ENCODE measurements at places on chromosomes 1 and 21. TPM values are rescaled to one million over a fixed set of nuclear protein-coding genes. Genes with fewer than 3 reads are reported as not detected.

- DNase-seq: no peak
These were observed 11.7 kb downstream of the PKN2 start for GRCh38 chr1:88695781-88696180.

DNA sequence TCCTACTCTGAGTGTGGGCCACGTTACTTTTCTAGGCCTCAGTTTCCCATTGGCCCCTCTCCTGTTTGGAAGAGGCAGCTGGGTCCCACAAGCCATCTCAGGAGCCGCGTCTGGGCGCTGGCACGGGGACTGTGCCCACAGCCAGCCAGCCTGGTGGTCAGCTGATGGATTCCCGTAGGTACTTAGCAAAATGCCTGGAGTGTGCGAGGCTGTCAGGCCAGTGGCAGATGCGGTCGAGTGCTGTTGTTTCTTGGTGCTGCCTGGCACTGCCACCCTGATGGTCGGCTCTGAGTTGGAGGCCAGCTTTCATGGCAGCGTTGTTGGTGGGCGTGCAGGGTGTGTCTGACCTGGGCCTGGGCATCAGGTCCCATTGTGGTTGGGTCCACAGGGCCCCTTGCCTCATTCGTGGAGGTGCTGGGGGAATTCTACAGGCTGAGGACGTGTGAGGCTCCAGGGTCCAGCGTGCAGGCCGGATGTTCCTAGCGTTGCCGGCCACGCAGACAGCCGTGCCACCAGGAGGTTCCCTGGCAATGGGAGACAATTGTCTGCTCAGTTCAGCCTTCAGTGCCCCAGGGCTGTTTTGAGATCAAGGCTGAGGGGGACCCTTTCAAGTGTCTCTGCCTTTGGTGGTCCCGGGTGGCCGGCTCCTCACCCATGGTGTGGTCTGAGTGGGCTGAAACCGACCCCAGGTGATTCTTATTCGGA is 20.9 kb downstream of the SKI start:
- no peak for DNase-seq

DNA sequence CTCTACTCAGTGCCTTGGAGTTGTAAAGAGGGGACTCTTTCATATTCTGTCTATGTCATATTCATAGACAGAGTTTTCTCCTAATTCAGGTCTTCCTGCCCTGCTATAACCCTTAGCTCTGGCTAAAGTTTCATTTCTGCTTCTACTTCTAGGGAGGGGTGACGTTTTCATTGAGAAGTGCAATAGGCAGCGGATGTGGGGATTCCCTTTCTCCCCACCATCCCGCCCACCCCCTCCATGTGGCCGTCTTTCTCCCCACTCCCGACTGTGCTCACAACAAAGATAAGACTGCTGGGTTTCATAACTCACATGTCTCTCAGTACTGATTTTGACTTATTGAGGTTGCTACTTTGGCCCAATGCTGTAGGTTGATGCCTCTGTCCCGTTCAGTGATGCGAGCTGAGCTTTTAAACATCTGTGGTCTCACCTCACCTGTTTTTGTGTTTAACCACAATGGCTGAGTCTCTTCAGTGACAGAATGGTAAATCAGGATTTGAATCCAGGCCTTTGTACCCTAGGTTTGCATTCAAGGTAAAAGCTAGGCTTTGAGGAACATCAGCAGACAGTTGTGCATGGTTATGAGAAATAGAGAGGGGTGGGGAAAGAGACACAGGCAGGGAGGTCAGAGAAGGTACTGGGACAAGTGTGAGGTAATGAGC is 7.8 kb upstream of the KIF14 start:
- no peak for DNase-seq

DNA sequence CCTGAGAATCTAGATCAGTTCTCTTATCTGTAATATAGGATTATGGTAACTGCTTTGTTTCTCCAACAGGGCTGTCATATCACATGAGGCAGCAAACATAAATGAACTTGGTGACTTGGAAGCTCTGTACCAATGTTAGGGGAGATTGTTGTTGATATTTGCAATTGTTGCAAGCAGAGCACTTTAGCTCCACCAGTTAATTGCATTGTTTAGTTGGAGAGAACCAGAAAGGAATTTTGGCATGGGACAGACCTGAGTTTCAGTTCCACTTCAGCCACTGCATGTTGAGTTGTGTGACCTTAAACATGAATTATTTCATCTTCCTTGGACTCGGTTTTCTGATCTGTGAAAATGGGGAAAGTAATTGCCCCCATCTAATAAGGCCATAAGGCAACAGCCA is 142.3 kb upstream of the JUN start:
- no peak for DNase-seq

DNA sequence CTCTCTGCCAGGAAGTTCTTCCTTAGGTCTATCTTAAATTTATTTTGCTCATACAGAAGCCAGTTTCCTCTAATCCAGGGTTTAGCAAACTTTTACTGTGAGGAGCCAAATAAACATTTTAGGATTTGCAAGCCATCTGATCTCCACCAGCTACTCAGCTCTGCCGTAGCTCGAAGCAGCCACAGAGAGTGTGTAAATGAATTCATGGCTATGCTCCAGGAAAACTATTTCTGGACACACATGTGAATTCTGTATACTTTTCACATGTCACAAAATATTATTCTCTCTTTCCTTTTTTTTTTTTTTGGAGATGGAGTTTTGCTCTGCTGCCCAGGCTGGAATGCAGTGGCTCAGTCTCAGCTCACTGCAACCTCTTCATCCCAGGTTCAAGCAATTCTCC is 13.4 kb upstream of the AGTRAP start:
- DNase-seq: no peak

DNA sequence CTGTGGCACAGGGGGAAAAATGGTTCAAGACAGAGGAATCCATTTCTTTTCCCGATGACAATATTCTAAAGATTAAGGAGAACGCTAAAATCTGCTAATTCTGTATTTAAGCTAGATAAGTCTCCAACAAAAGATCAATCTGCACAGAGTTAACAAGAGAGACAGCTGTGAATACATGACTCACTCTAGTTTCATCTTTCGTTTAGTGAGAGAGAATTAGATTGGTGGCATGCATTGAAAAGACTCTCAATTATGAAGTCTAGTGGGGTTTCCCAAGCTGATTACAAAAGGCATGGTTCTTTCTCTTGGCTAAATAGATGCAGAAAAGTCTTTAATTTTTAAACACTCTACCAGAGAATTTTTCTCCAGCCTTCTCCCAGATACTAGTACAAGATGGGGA is 34.4 kb downstream of the CAPN9 start:
- no peak for DNase-seq

DNA sequence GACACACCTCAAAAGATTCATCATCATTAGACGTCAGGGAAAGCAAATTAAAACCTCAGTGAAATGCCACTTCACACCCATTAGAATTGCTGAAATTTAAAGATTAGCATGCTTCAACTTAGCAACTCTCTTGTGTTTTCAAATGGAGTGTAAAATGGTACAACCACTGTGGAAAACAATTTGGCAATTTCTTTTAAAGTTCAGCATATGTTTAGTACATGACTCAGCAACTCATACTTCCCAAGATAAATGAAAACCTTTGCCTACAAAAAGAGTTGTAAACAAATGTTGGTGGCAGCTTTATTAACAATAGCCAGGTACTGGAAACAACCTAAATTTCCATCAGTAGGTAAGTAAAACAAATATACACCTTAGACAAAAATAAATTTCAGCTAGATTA is 42.7 kb downstream of the ST3GAL3 start:
- no peak for DNase-seq

GRCh38 chr1:21857142-21857839 is 45.2 kb downstream of the LDLRAD2 start:
- no peak for DNase-seq

DNA sequence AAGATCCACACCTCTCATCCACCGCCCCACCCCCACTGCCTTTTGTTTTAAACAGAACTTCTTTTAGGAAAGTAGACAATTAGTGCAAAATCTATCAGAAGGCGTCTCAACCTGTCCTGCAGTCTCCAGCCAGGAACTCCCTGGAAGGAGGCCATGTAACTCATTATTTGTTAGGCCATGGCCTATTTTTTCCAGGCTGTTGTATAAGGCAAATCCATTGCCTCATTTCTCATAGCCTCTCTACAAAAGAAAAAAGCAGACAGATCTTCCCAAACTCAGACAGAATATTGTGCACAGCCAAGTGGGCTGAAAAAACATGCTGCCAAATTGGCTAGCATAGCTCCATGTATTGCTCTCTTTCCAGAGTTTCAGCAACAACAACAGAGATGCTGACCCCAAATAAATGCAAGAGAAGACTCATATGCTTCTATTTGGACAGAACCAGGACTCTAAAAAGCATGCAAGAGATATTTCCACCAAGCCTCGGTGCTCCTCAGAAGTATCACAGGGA is 770.7 kb upstream of the CXADR start:
- DNase-seq: no peak

DNA sequence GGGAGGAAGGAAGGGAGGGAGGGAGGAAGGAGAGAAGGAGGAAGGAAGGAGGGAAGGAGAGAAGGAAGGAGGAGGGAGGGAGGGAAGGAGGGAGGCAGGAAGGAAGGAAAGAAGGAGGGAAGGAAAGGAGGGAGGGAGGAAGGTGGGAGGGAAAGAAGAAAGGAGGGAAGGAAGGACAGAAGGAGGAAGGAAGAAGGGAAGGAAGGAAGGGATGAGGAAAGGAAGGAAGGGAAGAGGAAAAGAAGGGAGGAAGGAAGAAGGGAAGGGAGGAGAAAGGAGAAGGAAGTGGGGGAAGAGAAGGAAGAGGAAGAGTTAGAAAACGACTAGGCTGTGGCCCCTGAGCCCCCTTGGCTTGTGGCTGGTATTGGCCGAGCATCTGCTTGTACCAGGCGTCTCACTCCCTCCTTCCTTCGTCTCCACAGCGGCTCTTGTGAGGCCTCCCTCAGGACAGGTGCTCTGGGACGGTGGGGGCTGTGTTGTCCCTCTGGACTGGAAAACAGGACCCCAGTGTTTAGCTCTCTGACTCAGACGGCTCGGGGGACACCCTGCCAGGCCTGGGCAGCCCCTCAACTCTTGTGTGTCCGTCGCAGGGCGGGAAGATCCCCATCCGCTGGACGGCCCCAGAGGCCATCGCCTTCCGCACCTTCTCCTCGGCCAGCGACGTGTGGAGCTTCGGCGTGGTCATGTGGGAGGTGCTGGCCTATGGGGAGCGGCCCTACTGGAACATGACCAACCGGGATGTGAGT is 36.2 kb upstream of the C1QA start:
- no peak for DNase-seq

DNA sequence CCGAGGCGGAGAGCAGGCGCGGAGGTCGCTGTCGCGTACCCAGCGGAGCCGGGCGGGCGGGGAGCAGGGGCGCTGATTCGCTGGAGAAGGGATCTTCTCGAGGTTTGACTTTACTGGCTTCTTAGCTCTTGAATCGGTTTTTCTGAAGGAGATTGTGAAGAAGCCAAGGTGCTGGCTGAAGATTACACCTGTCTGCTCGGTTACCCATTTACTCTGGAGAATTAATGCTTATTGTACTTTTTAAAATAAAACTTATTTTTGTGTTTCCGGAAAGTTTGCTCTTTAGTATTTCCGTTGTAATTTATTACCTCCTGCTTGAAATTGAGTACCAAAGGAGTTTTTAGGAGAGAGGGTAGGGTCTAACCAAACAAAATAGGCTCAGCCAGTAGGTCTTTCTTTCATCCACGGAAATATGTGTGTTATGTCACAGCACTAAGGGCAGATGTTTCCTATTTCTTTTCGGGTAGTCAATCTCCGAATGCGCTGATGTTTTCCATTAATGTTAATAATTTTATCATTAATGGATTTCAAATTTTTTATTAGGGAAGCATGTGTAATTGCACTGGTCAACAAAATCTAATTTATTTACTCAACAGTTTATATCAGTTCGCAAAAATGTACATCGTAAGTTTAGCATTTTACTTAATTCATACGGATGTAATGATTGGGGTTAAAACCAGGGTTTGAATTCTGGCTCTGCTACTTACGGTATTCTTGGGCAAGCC is 510 bp upstream of the GNG5 start:
- no peak for DNase-seq

DNA sequence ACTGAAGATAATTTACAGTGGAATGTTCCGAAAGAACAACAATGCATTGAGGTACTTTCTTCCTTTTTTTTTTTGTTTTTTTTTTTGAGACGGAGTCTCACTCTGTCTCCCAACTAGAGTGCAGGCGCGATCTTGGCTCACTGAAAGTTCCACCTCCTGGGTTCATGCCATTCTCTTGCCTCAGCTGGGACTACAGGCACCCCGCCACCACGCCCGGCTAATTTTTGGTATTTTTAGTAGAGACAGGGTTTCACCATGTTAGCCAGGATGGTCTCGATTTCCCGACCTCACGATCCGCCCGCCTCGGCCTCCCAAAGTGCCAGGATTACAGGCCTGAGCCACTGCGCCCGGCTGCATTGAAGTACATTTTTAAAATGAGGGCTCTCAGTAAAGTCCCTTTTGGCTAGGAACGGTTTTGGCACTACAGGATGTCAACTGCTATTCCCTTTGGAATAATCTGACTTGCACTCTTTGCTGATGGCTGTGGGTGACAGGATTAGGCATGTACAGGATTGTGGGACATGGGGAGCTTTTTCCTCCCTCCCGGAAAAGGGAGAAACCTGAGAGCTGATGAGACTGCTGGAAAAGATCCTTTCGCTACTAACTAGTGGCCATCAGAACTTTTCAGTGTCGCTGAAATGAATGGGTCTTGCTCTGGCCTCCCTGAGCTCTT is 56.9 kb upstream of the EDEM3 start:
- no peak for DNase-seq

- DNase-seq: no peak
These were observed 4.5 kb downstream of the EPHA2 start for GRCh38 chr1:16151196-16151994.

GRCh38 chr1:94272388-94272787 is 35.0 kb upstream of the ARHGAP29 start:
- DNase-seq: no peak

DNA sequence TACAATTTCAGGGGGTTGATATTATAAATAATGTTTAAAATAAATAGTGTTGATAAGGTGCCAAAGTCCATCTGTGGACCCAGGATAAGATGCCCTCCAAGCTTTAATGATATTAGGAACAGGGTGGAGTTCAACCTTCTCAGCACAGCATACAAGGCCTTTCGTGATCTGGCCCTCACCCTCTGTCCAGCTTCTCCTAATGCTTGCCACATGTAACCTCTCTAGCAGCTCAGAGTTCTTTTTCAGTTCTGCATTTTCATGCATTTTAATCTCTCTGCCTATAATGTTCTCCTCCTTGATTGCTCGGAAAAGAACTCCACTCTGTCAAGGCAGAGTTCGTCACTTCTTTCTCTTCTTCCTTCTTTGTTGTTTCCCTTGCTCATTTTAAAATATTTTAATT is 21.4 kb upstream of the SMAP2 start:
- no peak for DNase-seq

The RAB25 gene
- 47.6 TPM for polyA plus RNA-seq

The CCDC17 gene
- polyA plus RNA-seq: 1.6 TPM

The KCNT2 gene
- polyA plus RNA-seq: 12.2 TPM

The TMEM200B gene
- polyA plus RNA-seq: 17.5 TPM

The OR6K3 gene
- 0.08 TPM for polyA plus RNA-seq

The LCE1A gene
- not detected for polyA plus RNA-seq

The LEFTY1 gene
- polyA plus RNA-seq: 4.2 TPM

The DUSP23 gene
- polyA plus RNA-seq: 31.5 TPM

The MFAP2 gene
- 205 TPM for polyA plus RNA-seq

The AADACL4 gene
- 2.0 TPM for polyA plus RNA-seq

The LRRN2 gene
- 14.2 TPM for polyA plus RNA-seq
